ENCODE measurements at places on chromosomes 12 and 14. TPM values are rescaled to one million over a fixed set of nuclear protein-coding genes. Genes with fewer than 3 reads are reported as not detected.

The ASCL1 gene
- total RNA-seq: not detected

The CLEC2A gene
- not detected for total RNA-seq

The LMO3 gene
- total RNA-seq: not detected

The PLD4 gene
- 0.06 TPM for total RNA-seq

The MMP19 gene
- 0.38 TPM for total RNA-seq
